ENCODE measurements at places on chromosomes 5 and 9. TPM values are rescaled to one million over a fixed set of nuclear protein-coding genes. Genes with fewer than 3 reads are reported as not detected.

Gene TMC1
- not detected for total RNA-seq

Gene SPATA31A3
- total RNA-seq: not detected

Gene CKMT2
- 1,933 TPM for total RNA-seq

Gene FCHO2
- total RNA-seq: 19.7 TPM

Gene CCDC192
- not detected for total RNA-seq

Gene TMEFF1
- not detected for total RNA-seq

DNA sequence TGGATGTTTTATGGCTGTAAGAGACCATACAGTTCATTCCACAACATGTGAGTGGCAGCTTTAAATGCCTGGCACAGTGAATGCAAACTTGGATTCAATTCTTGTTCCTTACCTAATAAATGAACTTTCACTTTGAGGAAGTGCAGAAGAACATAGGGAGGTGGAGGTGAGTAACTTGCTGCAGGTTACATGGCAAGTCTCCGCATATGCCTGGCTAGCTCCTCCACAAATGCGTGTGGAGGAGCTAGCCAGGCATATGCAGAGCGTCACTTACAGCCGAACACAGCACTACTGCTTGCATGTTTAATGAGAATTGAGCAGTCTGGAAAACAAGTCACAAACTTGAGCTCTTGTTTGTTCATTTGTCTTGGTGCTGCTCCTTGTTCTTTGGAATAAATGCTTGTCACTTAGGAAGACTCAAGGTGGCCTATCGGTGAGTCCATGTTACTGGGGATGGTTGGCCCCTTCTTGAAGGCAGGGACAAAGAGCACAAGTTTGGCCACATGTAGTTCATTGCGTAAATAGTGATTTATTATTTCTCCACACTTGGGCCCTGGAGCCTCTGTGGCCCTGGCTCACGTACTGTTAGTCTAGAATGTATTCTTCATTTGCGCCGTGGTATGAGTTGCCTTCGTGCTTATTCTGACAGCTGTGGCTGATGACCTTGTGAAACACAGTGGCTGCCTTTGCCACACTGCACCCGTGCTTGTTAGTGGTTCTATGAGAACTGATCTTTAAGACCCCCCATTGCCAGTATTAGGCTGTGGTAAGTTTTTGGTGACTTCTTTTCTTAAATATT lies 3.1 kb downstream of the ISOC1 start:
- DNase-seq: peak; percentile 43

- DNase-seq: no peak
Measured at GRCh38 chr9:3458806-3459475, 66.9 kb downstream of the RFX3 start.

- DNase-seq: no peak
Measured at GRCh38 chr9:112361601-112362000, 18.3 kb upstream of the HSDL2 start.

DNA sequence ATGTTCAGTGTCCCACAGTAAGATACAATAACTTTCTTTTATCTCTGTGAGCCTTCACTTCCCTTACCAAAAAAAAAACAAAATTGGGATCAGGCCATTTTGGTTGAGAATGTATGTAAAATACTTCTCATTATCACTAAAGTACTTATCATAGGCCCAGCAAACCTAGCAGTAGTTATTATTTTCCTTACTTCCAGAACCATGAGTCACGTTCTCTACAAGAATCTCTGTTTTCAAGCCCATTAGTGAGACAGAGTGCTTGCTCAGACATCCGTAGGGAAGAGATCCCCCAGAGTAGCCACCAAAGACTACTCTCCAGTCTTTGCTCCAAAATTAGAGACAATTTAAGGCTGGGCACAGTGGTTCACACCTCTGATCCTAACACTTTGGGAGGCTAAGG lies 103.9 kb upstream of the NR5A1 start:
- DNase-seq: no peak

- no peak for DNase-seq
Measured at GRCh38 chr5:107567901-107568671, 102.7 kb downstream of the EFNA5 start.

DNA sequence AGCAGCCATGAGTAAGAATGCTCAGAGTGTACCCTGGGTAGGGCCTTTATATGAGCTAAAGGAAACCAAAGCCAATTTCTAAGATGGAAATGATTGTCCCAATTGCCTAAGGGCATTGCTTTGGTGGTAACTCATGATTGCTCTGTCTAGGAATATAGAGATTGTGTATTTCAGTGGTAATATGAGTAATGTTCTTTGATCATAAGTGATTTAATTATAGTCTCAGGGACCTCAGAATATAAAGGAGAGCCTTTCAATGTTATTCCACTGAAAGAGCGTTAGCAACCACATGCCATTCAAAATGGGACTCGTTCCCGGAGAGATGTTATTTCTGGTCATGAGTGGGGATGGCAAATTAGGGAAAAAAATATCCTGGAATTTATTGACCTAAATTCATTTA lies 340.5 kb downstream of the ARHGEF28 start:
- DNase-seq: no peak

DNA sequence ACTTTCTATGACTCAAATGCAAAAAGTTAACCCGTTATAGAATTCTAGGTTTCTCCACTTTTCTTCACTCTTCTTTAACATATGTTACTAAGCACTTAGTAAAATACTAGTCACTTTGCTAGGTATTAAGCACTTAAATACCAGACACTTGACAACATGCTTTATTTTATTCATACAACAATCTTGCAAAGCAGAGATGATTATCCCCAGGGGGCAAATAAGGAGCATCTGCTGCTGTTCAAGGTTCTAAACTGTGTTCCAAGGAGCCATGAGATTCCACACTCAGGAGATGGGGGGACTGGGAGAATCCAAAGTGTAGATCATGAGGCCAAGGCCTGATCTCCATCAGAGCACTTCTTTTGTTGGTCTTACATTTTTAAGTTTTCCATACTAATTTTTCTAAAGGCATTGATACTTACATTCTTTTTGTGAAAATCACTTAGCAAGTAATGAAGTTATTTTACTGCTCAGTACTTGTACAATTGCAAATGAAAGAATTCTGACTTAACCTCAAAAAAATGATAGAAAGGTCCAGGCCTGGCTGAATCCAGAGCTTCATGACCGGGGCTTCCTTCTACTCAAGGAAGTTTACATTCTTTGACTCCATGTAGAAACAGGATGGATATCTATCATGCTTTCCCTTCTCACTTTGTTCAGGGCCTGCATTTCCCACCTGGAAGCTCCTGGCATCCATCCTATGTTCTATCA lies 504.4 kb upstream of the WWC1 start:
- DNase-seq: no peak

DNA sequence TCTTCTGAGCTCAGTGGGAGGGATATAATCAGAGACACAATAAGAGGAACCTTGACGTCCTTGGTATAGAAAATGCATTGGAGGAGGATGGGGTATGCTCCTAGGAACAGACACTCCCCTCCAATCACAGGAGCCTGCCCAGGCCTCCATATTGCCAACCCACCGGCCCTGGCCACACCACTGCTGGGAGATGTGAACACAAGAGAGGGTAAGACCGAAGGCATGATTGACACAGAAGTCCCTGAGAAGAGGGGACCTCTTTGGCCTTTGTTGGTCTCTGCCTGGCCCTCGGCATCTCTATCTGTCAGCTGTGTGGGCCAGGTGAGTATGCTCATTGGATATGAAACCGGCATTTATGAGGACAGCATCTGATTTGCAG lies 62.0 kb downstream of the CRB2 start:
- no peak for DNase-seq

- no peak for DNase-seq
Measured at GRCh38 chr9:113985968-113986585, 92.0 kb downstream of the AMBP start.

DNA sequence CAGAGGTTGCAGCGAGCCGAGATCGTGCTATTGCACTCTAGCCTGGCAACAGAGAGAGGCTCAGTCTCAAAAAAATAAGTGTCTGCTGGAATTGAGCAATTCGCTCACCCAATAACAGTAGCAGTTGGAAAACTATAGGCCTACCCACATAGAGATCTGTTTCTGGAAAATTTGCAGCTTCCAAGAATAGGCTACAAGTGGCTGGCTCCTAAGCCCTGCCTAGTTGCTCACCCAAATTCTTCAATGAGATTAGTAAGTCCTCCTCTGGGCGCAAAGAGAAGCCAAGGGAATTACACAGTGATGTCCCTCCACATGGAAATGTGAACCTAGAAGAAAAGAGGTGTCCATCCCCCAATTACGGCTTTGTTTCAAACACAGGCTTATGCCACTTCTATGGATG lies 42.6 kb upstream of the RNF38 start:
- DNase-seq: no peak

DNA sequence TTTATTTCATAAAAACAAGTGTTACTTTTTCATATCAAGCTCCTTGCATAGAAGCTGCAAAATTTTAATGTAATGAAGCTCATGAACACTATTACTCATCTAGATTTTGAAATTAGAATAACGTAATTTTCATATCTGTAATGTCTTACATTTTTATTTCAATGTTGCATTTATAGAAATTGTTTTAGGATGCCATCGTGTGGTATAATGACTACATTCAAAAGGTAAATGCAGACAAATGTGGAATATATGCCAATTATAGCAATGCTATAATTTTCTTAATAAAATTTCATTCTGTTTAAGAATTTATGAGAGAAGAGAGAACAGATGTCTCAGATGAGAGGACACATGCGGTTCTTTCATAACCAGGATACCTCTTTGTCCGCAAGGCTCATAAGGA lies 230.2 kb downstream of the TMEM232 start:
- DNase-seq: no peak

- DNase-seq: peak; percentile 74
Measured at GRCh38 chr9:134210908-134211810, 46.8 kb upstream of the RNU6ATAC start.

DNA sequence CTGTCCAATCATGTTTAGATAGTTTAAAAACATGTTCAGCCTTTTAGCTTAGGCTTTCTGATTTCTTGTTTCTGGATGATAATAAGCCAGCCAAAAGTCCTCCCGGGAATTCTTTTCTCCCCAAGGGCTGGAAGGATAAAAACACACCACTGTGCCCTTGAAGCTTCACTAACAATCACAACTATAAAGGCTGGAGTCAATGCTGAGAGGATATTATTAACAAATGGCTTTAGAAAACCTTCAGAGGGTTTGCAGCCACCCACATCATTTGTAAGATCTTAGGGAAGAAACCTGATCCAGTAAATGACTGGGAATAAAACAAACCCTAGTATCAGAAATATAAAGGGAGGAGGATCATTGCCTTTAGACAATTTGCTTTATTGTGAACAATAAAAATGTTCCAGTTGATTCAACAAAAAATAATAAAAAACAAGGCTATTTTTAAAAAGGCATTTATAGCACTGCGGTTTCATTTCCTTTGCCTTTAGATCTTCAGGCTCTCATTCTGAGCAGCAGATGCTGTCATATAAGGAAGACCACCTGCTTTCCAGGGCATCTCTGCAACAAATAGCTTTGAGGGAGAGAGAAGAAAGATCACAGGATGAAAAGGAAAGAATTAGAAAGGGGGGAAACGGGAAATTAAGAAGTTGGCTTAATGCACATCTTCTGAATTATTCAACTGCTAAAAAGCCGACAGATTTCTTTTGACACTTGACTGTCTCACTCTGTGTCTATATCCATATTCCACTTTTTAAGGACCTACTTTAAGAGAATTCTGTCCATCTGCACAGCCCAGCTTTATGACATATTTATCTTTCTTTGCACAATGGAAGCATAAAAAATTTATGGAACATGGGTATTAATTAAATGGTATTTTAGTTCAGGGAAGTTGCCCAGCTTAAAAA lies 277.2 kb upstream of the SLC24A2 start:
- no peak for DNase-seq

DNA sequence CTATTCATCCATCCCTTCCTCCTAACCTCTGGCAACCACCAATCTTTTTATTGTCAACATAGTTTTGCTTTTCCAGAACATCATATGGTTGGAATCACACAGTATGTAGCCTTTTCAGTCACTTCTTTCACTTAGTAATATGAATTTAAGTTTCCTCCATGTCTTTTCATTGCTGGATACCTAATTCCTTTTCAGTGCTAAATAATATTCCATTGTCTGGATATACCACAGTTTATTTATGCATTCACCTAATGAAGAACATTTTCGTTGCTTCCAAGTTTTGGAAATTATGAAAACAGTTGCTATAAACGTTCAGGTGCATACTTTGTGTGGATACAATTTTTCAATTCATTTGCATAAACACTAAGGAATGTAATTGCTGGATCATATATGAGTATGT lies 70.7 kb upstream of the FNIP1 start:
- no peak for DNase-seq

- no peak for DNase-seq
Measured at GRCh38 chr9:38626006-38626405, 5.6 kb upstream of the ANKRD18A start.

DNA sequence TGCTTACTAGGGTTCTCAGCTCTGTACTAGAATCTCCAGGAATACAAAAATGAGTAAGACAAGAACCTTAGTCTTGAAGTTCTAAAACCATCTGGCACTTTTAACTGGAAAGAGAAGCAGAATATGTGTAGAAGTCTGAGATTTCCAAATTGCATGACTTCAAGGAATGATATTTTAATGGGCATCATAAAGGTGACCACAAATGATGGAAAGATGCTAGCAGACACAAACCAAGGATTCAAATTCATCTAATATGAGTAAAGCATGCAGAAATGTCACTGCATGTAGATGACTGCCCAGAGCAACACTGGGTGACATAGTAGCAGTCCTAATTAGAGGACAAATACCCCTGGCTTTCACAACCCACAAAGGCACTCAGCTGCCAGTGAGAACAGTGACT lies 117.2 kb downstream of the RPS23 start:
- no peak for DNase-seq

- DNase-seq: no peak
Measured at GRCh38 chr5:104800440-104801048, 1238.0 kb upstream of the NUDT12 start.

GRCh38 chr5:77087484-77088261 lies 588 bp upstream of the ZBED3 start:
- DNase-seq: peak; percentile 50

GRCh38 chr9:92242260-92243136 lies 51.0 kb downstream of the IARS1 start:
- no peak for DNase-seq

DNA sequence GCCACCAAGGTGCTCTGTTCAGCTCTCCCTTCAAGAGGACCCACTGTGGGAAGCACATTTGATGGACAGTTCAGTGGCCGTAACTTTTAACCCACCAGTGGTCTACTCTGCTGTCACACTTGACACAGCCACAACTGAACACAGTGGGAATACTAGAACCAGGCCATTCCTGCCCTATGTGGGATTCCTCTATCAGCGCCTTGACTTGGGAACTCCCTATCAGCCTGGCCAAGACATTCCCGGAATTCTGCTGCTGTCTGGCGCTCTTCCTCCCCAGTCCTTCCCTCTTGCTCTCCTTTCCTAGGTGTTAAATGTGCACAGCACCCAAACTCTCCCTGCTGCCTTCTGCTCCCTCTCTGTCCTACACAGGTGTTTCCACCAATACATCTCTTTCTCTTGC lies 23.1 kb upstream of the SH3PXD2B start:
- no peak for DNase-seq

GRCh38 chr5:163433271-163433670 lies 4.1 kb upstream of the CCNG1 start:
- DNase-seq: no peak

All from Right ventricle myocardium superior (tissue), 1 donor.